Tibial nerve (tissue), 4 donors: ENCODE measurements at places on chromosomes 6 and 20. TPM values are rescaled to one million over a fixed set of nuclear protein-coding genes. Genes with fewer than 3 reads are reported as not detected.

Gene CCN6
- 0.39 TPM for total RNA-seq

Gene PTPRK
- 23.4 TPM for total RNA-seq

Gene ENPP3
- total RNA-seq, result 0.66 TPM

Gene PAK5
- total RNA-seq, result not detected

Gene EYS
- total RNA-seq, result 4.5 TPM

DNA sequence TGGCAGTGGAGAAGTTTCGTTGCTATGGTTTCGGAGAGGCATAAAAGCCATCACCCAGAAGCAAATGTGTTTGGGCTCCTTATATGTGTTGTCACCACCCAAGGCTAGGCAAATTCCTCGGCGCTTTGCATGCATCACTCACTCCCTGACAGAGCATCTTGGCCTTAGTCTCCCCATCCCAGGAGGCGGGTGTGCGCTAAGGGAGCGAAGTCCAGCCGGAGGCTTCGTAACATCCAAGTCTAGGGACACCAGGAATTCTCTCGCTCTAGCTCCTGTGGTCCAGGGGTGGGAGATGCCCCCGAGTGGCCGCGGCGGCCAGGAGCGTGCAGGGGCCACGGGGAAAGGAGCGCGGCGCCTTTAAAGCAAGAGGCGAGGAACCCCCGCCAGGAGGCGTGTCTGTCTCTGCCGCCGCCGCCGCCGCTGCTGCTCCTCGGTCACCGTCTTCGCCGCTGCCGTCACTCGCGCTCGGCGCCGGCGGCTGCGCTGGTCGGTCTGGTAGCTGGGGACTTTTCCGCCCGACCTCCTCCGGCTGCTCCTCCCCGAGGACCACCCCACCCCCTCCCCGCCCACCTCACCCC is at the start of gene GRIK2:
Gene GRIK2, plus strand, starts transcription at position 458 of the 578 bp plus-strand sequence.
- H3K27me3 ChIP-seq, result no peaks in the 10 kb centered on the region
- H3K27ac ChIP-seq, result peak within 1 kb of the TSS; percentile 83
- no peaks in the 10 kb centered on the region for H3K36me3 ChIP-seq
- peaks cover 25% of the 10 kb centered on the region for H3K4me1 ChIP-seq
- no peak for DNase-seq
- peak within 1 kb of the TSS; percentile 43 for H3K4me3 ChIP-seq

DNA sequence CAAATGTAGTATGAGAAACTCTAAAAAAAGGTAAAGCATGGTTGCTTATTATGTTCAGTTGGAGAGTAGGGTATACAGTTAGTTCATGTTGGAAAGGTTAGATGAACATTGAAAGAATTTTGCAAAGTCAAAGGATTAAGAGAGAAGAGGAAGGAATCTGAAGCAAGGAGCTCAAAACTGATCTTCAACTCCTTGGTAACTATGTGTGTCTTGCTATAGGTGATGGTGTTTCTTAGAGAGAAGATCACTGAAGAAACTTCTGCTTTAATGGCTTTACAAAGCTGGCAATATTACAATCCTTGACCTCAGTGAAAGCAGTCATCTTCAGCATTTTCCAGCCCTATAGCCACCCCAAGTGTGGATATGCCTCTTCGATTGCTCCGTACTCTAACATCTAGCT is 4.7 kb downstream of the HLA-DRA start:
- no peak overlapping the region for H3K27ac ChIP-seq
- H3K36me3 ChIP-seq, result peaks cover 6% of the 10 kb centered on the region
- no peak for DNase-seq
- no peaks in the 10 kb centered on the region for H3K4me1 ChIP-seq
- H3K27me3 ChIP-seq, result no peaks in the 10 kb centered on the region

DNA sequence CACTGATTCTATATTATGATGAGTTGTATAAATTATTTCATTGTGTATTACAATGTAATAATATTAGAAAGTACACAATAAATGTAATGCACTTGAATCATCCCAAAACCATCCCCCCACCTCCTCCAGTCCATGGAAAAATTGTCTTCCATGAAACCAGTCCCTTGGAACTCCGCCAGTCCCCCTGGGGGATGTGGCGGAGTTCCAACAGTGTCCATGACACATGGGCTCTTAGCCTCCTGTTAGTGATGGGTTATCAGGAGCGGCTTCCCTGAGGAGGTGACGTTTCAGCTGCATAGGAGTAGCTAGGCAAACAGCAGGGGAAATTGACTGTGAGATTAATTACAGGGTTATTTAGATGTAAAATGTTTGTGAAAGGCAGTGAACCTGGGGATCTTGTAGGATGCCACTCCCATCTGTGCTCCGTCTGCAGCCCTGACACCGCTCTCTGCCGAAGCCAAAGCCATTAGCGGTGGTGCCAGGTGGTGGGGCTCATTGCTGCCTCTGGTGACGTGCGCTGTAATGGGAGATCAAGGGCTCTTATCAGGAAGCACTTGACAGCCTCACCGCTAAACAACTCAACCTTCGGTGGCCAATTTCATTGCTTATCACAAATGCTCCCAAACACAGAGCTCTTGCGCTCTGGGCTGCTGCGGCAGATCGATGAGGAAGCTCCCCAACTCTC is 81.6 kb upstream of the MC3R start:
- no peaks in the 10 kb centered on the region for H3K36me3 ChIP-seq
- no peak overlapping the region for H3K27ac ChIP-seq
- H3K27me3 ChIP-seq, result no peaks in the 10 kb centered on the region
- no peak overlapping the region for H3K4me3 ChIP-seq
- H3K4me1 ChIP-seq, result no peaks in the 10 kb centered on the region
- no peak for DNase-seq

GRCh38 chr20:54074511-54074910 is 4.1 kb upstream of the BCAS1 start:
- no peaks in the 10 kb centered on the region for H3K27me3 ChIP-seq
- no peak overlapping the region for H3K27ac ChIP-seq
- H3K4me1 ChIP-seq, result no peaks in the 10 kb centered on the region
- H3K4me3 ChIP-seq, result no peak overlapping the region

DNA sequence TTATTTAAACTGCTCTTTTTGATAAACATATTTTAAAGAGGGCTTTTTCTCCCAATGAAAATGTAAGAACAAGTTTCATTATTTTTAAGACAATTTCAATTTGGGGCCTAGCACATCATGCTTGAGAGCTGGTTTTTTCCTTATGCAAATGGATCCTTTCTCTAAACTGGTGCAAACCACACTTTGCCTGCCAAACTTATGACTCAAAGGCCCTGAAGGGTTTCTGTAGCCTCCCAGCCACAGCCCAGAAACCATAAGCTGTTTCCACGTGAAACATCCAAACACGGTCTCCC is 451 bp upstream of the HSF2 start:
- H3K4me1 ChIP-seq, result peaks cover 9% of the 10 kb centered on the region
- peak overlapping the region; percentile 88 for H3K27ac ChIP-seq
- no peak for DNase-seq
- H3K27me3 ChIP-seq, result no peaks in the 10 kb centered on the region
- no peaks in the 10 kb centered on the region for H3K36me3 ChIP-seq

DNA sequence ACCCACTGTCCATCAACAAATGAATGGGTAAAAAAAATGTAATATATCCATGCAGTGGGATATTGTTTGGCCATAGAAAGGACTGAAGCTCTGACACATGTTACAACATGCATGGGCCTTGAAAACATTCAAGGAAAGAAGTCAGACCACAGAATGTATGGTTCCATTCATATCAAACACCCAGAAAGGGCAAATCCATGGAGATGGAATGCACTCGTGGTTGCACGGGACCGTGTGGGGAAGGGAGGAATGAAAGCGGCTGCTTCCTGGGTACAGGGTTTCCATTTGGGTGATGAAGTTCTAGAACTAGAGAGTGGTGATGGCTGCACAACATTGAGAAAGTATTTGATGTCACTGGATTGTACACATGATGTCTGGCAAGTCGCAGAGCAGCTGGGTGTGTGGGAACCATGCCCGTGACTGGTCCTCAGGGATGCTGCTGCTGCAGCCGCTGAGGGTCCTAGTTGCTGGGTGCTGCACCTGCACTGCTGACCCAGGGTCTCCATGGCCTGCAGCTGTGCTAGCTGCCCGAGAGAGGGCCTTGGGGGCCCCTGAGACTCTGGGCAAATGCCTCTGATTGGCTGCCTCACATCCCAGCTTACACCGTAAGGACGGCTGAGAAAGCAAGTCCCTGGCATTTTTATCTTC is 220.3 kb downstream of the NRN1 start:
- no peak for DNase-seq
- no peaks in the 10 kb centered on the region for H3K36me3 ChIP-seq
- H3K4me1 ChIP-seq, result no peaks in the 10 kb centered on the region
- no peak overlapping the region for H3K4me3 ChIP-seq

- no peak for DNase-seq
- no peak overlapping the region for H3K4me3 ChIP-seq
- peaks cover 5% of the 10 kb centered on the region for H3K4me1 ChIP-seq
- no peaks in the 10 kb centered on the region for H3K36me3 ChIP-seq
- H3K27ac ChIP-seq, result no peak overlapping the region
Measured at GRCh38 chr6:73854998-73855718, 159.2 kb downstream of the CD109 start.

GRCh38 chr6:51108563-51109234 is 290.0 kb downstream of the TFAP2B start:
- H3K4me3 ChIP-seq, result no peak overlapping the region
- no peak for DNase-seq
- no peaks in the 10 kb centered on the region for H3K4me1 ChIP-seq
- no peaks in the 10 kb centered on the region for H3K27me3 ChIP-seq

- H3K36me3 ChIP-seq, result no peaks in the 10 kb centered on the region
- H3K27ac ChIP-seq, result no peak overlapping the region
- peaks cover 7% of the 10 kb centered on the region for H3K4me1 ChIP-seq
- no peak for DNase-seq
Measured at GRCh38 chr20:43586641-43587040, 4.1 kb upstream of the IFT52 start.

DNA sequence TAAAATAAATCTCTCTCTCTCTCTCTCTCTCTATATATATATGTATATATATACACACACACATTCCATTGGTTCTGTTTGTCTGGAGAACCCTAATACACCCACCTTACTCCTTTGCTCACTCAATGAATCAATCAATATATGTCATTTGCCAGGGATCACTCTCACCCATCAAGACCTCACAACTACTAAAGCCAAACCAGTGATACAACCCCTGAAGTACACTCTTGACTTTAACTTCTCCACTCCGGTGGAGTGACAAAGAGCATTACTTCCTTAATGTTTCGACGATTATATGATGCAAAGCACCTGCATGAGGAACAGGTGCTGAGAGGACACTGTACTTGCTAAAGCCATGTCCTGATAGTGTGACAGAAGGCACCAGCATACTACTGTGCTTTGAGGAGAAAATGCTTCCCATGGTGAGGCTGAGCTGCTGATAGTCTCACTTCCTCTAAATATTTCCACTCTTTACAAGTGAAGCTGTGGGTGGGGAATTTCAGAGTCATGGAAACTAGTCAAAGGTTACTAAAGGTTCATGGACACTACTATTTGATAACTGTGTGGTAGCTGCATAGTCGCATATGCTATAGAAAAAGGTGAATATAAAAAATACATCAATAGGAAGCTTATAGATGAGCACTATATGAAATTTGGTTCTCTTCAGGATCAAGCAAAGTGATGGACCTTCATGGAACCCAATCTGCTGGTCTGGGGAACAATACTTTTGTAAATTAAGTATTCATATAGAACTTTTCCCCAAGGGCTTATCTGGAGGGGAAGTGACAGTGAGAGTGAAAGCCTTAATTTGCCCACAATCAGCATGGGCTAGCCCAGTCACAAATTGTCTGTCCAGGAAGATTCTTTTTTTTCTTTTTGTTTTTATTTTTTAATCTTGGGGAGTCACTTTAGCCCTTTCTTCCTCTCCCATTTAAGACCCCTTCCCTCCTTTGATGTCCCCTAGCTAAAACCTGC is 141.9 kb upstream of the NEDD9 start:
- no peak overlapping the region for H3K4me3 ChIP-seq
- H3K27me3 ChIP-seq, result no peaks in the 10 kb centered on the region
- H3K4me1 ChIP-seq, result no peaks in the 10 kb centered on the region
- no peak overlapping the region for H3K27ac ChIP-seq
- no peak for DNase-seq
- H3K36me3 ChIP-seq, result no peaks in the 10 kb centered on the region

GRCh38 chr6:56104591-56104990 is 142.8 kb downstream of the COL21A1 start:
- H3K4me3 ChIP-seq, result no peak overlapping the region
- no peaks in the 10 kb centered on the region for H3K4me1 ChIP-seq
- H3K36me3 ChIP-seq, result no peaks in the 10 kb centered on the region
- no peak overlapping the region for H3K27ac ChIP-seq

GRCh38 chr20:11304795-11305194 is 612.9 kb upstream of the BTBD3 start:
- no peak overlapping the region for H3K4me3 ChIP-seq
- H3K36me3 ChIP-seq, result no peaks in the 10 kb centered on the region
- no peak for DNase-seq
- no peaks in the 10 kb centered on the region for H3K27me3 ChIP-seq

- H3K4me3 ChIP-seq, result no peak overlapping the region
- no peaks in the 10 kb centered on the region for H3K4me1 ChIP-seq
- DNase-seq, result no peak
- H3K27me3 ChIP-seq, result no peaks in the 10 kb centered on the region
- H3K27ac ChIP-seq, result no peak overlapping the region
Measured at GRCh38 chr6:29490552-29490951, 2.8 kb upstream of the MAS1L start.

GRCh38 chr6:159973951-159974350 is 5.1 kb downstream of the IGF2R start:
- H3K4me3 ChIP-seq, result no peak overlapping the region
- no peaks in the 10 kb centered on the region for H3K27me3 ChIP-seq
- no peak for DNase-seq
- H3K36me3 ChIP-seq, result no peaks in the 10 kb centered on the region

DNA sequence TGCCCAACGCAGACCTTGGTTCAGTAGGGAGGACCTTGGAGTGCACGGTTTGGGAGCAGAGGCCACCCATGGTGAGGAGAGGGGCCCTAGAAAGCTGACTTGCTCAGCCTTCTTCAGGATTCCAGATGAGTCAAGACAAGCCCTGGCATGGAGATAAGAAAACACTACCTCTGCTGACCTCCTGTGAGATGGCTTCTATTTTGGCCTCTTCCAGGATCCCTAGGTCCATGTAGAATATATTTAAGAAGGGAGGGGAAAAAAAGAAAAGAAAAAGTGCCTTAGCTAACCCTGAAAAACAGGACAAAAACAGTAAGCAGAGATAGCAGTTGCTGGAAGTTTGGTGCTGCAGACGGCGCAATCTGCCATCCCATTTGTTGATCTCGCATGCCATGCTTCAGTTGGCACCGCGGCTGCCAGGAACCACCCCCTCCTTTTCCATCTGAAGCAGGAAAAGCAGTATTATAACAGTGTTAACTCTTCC is 100.0 kb downstream of the ARMC2 start:
- no peak for DNase-seq
- peaks cover 51% of the 10 kb centered on the region for H3K4me1 ChIP-seq
- H3K4me3 ChIP-seq, result no peak overlapping the region
- peak overlapping the region; percentile 48 for H3K27ac ChIP-seq
